ENCODE measurements at places on chromosomes 4 and X. TPM values are rescaled to one million over a fixed set of nuclear protein-coding genes. Genes with fewer than 3 reads are reported as not detected.

DNA sequence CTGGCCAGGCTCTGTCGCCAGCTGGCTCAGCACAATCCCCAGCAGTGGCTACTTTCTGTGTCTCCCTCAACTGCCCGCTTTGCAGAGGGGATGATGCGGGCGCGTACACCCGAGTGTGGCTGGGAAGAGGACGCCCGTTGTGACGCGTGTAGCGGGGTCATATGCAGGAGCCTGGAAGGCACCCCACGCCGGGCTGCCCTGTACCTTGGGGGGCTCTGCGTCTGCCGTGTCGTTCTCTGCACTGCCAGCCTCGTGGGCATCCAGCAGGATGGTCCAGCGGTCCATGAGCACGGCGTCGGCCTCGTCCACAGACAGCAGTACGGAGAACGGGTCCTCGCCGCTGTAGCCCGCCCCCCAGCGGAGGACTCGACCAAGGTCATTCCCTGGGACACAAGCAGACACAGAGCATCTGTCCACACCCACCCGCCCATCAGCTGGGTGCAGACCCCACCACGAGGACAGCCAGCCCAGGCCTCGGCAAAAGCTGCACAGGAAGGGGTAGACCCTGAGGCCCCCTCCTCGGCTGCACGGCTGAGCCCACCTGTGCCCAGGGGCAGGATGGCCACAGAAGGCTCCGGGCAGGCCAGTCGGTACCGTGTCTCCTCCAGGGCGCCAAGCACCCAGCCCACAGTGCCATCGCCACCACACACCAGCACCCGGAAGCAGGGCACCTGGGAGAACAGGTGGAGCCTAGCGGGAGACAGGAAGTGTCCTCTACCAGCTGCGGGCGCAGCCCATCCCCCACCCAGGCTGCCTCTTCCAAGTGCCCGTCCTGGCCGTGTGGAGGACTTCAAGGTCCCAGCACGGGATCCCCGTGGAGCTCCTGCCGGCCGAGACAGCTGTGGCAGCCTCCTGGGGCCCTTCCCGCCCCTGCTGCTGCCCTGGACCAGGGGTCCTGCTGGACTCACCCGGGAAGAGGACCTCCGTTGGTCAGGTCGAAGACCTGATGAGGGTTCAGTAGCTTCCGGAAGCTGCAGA, 10.8 kb downstream of the DGKQ start:
- no peak overlapping the region for H3K4me3 ChIP-seq
- H3K27me3 ChIP-seq = peaks cover 15% of the 10 kb centered on the region
- H3K27ac ChIP-seq = no peak overlapping the region
- H3K36me3 ChIP-seq = peaks cover 8% of the 10 kb centered on the region
- DNase-seq = no peak

GRCh38 chr4:151568966-151569365, 160.0 kb downstream of the FHIP1A start:
- H3K4me1 ChIP-seq = no peaks in the 10 kb centered on the region
- H3K27me3 ChIP-seq = no peaks in the 10 kb centered on the region
- no peaks in the 10 kb centered on the region for H3K36me3 ChIP-seq

GRCh38 chr4:142858446-142858845, 12.3 kb upstream of the INPP4B start:
- H3K27me3 ChIP-seq = no peaks in the 10 kb centered on the region
- H3K27ac ChIP-seq = no peak overlapping the region
- no peak overlapping the region for H3K4me3 ChIP-seq
- H3K4me1 ChIP-seq = no peaks in the 10 kb centered on the region
- no peak for DNase-seq
- no peaks in the 10 kb centered on the region for H3K36me3 ChIP-seq

The MCF2 gene
- total RNA-seq = 0.67 TPM

The FOXO4 gene
- total RNA-seq = 16.4 TPM

DNA sequence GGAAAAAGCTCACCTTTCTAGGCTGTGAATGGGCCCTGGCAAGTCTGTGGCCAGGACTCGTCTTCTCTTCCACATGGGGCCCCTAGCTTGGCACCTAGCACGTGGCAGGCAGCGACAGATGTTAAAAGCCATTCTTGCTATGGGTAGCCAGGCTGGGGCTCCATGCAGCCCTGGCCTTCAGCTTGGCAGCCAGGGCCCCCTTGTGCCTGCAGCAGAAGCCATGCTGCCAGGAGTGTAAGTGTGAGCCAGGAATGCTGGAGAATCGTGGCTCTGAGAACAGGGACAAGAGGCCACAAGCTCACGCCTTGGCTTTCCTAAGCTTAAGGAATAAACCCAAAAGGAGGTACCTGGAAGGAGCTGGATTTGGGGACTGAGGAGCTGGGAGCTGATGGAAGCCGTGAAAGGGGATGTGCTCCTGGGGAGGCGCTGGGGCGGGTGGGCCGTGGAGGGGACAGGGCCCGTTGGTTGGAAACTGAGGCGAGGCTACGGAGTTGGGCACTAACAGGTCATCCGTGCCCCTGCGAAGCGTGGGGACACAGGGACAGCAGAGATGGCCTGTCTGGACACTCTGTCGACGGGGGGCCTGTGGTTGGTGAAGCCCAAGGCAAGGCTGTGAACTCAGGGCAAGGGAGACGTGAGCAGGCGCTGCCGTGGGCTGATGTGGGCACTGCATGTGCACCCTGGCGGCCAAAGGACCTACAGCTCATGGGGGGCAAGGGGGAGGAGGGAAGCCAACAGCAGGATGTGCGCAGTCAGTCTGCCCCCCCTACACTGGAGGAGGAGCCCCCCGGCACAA, 895 bp upstream of the OPN1LW start:
- no peak for DNase-seq
- no peak overlapping the region for H3K4me3 ChIP-seq
- H3K4me1 ChIP-seq = peaks cover 4% of the 10 kb centered on the region
- no peaks in the 10 kb centered on the region for H3K36me3 ChIP-seq
- H3K27me3 ChIP-seq = peaks cover 6% of the 10 kb centered on the region

DNA sequence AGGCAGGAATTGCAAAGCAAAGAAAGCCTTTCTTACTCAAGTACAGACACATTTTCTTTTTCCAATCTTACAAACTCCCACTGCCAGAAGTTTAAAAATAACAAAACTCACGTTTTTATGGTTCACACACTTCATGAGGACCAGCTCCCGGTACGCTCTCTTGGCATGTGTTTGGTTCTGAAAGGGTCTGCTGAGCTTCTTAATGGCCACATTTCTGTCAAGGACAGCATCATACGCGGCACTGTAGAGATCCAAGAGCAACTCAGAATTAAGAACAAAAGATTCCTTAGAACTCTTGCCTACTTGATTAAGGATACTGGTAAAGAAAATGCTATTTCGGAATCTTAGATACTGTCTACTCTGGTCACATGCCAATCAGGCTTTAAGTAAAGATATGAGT, 252.7 kb downstream of the MAPK10 start:
- no peak overlapping the region for H3K4me3 ChIP-seq
- H3K27ac ChIP-seq = no peak overlapping the region
- no peaks in the 10 kb centered on the region for H3K27me3 ChIP-seq
- DNase-seq = no peak

- no peaks in the 10 kb centered on the region for H3K27me3 ChIP-seq
- no peak overlapping the region for H3K27ac ChIP-seq
- no peaks in the 10 kb centered on the region for H3K36me3 ChIP-seq
Observed at GRCh38 chr4:95087657-95088455, 330.1 kb downstream of the BMPR1B start.

All from endothelial cell (in vitro differentiated cells).